Sigmoid colon (tissue), 7 donors: ENCODE measurements at places on chromosomes 13 and 19.

- DNase-seq, result no peak
These were observed 1.5 kb downstream of the HS6ST3 start for GRCh38 chr13:96091164-96092117.

DNA sequence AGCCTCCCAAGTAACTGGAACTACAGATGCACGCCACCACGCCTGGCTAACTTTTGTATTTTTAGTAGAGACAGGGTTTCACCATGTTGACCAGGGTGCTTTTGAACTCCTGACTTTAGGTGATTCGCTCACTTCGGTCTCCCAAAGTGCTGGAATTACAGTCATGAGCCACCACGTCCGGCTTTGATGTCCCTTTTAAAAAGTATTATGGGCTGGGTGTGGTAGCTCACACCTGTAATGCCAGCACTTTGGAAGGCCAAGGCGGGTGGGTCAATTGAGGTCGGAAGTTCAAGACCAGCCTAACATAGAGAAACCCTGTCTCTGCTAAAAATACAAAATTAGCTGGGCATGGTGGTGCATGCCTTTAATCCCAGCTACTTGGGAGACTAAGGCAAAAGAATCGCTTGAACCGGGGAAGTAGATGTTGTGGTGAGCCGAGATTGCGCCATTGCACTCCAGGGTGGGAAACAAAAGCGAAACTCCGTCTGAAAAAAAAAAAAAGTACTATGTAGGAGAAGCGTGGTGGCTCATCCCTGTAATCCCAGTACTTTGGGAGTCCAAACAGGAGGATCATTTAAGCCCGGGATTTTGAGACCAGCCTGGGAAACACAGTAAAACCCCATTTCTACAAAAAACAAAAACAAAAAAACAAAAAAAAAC lies 22.8 kb upstream of the ERVV-1 start:
- DNase-seq, result no peak

DNA sequence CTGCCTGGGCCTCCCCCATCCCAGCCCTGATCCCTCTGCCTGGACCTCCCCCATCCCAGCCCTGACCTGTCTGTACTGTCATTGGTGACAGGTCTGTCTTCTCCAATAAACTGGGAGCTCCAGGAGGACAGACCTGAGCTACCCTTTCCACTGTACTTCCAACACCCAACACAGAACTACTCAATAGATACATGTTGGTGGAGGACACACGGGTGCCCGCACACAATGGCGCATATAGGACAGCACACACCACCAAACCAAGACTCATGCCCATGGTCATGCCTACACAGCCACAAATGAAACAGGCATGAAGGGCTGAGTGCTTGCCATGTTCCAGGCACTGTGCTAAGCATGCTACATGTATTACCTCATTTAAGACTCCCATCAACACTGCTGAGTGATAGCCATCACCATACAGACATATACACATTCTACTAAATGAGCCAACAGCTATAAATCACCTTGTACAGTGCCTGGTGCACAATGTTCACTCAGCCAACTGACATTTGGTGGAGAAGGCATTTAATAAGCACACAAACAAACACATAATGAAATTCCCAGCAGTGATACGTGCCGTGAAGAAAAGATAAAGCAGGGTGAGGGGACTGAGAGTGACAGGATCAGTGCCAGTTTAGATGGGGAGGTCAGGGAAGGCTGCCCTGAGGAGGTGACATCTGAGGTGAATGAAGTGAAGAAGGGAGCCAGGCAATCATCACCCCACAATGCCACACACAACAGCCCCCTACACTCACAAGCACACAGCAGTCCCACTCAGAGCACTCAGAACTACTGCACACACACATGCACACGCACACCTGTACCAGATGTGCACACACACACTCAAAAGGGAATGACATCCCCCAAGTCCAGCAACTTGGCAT lies 857 bp downstream of the POU2F2 start:
- DNase-seq, result no peak

DNA sequence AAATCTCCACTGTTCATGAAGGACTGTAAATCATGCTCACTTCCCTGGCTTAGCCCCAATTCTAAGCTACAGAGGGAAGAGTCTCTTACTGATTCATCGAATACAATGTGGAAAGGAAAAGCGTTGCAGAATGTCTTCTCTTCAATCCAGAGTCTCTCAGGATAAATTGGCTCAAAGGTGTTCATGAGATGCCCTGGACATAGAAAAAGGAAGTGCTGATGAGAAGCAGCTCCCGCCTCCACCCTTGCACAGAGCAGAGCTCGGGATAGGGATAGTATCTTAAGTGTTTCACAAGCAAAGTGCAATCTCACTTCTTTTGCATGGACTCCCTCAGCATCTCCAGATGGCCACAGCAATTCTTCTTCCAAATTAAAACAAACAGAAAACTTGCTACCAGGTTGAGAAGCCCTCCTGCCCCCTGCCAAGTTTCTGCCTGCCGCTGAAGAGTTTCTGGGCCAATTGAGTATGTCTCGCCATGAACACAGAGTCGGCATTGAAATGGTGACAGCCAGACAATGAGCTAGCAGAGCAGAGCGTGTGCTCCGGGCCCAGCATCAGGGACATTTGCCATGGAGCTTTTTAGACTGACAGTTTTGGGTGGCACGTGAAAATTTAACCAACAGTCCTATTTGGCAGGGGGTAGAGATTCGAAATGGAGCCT lies 85.7 kb downstream of the C13orf42 start:
- DNase-seq, result no peak

DNA sequence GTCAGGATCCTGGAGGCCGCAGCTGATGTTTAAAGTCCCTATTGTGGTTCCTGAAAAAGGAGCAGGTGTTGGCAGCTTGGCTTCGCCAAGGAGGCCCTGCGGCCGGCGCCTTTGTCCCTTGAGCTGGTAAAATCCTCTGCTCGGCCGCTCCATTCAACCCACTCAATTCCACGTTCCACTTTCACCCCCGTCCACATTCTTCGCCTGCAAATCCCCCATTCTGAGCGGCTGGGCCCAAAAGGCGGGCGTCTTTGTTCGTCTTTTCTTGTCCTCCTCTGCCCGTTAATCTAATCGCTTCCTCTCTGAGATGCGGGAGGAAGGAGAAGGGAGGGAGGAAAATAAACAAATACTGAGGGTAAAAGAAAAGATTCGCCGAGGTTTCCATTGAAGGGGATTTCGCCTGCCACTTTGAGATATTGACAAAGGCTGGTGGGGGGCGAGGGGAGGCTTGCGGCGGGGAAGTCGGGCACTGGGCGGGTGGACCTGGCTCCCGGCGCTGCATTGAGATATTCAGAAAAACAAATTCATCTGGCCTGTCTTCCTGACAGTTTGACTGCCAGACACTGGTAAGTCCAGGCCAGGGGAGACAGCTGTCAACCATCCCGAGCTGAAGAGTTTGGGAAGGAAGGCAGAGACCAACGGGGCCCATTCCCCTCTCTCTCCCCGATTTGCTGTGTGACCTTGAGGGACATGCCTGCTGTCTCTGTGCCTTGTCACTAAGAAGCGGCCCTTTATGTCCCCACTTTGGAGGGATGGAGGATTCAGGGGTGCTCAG lies 37.6 kb downstream of the ZNRF4 start:
- no peak for DNase-seq

- no peak for DNase-seq
These were observed 15.4 kb upstream of the CD22 start for GRCh38 chr19:35313587-35313986.

GRCh38 chr19:1783354-1783753 lies 28.7 kb downstream of the ATP8B3 start:
- no peak for DNase-seq

DNA sequence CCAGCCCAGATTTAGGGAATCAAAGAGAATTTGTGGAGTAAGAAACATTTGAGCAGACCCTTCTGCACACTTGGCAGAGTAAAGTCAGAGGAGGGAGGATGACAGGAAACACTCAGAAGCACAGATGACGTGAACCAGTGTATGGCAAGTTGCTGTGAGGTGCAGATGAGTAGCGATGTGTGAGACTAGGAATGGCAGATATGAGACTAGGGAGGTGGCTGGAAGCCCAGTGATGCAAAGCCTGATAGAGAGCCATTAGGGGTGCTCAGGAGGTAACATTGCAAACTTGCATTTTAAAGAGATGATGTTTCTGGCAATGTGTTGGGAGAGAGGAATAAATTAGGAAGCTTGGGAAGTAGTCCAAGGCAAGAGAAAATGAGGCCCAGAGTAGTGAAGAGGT lies 44.0 kb downstream of the PCDH17 start:
- no peak for DNase-seq

DNA sequence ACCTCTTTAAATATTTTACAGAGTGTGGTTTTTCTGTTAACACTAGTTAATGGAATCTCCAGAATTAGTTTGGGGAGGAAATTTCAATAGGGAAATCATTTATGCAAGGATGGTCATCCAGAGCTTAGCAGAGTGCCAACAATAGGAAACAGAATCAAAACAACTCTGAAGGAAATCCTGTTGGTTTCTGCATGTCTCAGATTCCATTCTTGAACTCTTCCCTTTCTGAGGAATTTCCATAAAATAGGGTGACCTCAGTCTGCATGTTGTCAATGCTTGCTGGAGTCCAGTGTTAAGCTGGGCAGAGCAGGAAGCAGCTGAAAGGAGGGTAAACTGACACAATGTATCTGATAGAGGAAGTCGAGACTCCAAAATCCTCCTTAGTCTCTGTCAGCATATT lies 16.9 kb downstream of the CBY2 start:
- no peak for DNase-seq

- DNase-seq, result peak; percentile 93
These were observed 34.9 kb upstream of the TPM4 start for GRCh38 chr19:16041299-16041990.

- DNase-seq, result no peak
These were observed 43.6 kb downstream of the RUBCNL start for GRCh38 chr13:46343279-46343994.

DNA sequence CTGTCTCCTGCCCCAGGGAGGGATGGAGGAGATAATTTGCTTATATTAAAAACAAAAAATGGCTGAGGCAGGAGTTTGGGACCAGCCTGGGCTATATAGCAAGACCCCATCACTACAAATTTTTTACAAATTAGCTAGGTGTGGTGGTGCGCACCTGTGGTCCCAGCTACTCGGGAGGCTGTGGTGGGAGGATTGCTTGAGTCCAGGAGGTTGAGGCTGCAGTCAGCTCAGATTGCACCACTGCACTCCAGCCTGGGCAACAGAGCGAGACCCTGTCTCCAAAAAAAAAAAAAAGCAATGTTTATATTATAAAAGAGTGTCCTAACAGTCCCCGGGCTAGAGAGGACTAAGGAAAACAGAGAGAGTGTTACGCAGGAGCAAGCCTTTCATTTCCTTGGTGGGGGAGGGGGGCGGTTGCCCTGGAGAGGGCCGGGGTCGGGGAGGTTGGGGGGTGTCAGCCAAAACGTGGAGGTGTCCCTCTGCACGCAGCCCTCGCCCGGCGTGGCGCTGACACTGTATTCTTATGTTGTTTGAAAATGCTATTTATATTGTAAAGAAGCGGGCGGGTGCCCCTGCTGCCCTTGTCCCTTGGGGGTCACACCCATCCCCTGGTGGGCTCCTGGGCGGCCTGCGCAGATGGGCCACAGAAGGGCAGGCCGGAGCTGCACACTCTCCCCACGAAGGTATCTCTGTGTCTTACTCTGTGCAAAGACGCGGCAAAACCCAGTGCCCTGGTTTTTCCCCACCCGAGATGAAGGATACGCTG lies 184.0 kb downstream of the KDM4B start:
- DNase-seq, result no peak

- DNase-seq, result peak; percentile 53
These were observed 1.7 kb downstream of the ATP13A1 start for GRCh38 chr19:19661675-19662251.

- DNase-seq, result no peak
These were observed 52.7 kb downstream of the ZNF627 start for GRCh38 chr19:11649941-11650340.

DNA sequence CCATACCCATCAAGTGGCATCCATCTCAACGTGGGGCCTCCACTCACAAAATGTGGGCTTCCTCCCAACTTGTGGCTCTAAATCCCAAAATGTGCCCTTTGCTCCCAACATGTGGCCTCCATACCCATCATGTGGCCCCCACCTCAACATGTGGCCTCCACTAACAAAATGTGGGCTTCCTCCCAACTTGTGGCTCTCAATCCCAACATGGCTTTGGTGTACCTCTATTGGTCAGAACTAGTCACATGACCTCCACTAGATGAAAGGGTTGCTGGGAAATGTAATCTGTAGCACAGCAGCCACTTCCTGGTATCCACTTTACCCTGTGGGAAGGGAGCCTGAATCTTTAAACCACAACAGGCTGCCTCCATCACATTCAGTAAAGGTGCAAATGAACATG lies 10.1 kb upstream of the ACER1 start:
- no peak for DNase-seq

DNA sequence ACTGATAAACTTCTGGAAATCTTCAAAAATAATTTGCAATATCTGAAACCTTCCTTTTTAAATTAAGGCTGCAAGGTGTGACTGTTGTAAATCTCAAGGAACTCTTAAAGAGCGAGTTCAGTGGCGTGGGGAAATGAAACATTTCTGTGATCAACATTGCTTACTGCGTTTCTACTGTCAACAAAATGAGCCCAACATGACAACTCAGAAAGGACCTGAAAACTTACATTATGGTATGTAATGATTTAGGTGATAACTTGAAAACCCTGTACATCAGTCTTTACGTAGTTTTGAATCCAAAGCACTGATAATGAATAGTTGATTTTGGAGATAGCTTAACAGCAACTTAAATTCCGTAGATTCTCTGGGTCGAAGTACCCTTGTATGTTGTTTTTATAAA lies 92.8 kb downstream of the ZMYM2 start:
- no peak for DNase-seq

DNA sequence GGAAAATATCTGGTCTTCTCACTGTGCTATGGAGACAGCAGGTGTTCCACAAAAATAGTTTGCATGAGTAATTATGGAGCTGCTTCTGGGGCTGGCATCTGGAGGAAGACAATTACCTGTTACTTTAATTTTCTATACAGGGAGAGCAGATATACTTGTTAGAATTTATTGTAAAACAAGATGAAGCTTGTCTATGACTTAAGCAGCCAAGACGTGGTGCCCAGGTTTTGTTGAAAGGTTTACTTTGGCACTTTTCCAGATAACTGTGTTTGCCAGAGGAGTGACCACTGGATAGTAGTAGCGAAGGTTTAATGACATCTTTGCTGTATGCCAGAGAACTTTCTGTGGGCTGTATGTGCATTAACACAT lies 134.5 kb upstream of the KL start:
- DNase-seq, result no peak

DNA sequence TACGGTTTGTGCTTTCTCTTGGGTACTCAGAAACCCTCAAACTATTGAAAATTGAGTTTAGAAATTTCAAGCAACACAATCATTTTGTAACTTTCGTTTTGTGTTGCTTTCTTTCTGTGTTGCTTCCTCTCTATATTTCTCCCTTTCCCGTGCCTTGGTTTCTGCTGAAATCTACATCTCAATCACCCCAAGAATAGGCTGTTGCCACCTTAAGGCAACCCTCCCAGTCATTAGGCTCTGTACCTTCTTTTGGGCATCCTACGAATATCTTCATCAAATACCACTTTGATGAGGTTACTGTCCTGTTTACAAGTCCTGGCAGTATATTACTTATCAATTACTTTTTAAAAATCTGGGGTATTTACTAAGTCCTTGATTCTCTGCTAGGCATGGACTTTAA lies 621.6 kb downstream of the GPC6 start:
- no peak for DNase-seq

GRCh38 chr13:98869408-98870090 lies 108.3 kb downstream of the DOCK9 start:
- DNase-seq, result no peak
